ENCODE measurements at places on chromosomes 16 and 17. TPM values are rescaled to one million over a fixed set of nuclear protein-coding genes. Genes with fewer than 3 reads are reported as not detected.

The KRTAP2-3 gene
- total RNA-seq: not detected

The RASD1 gene
- not detected for total RNA-seq

- DNase-seq: no peak
These were observed 1241.8 kb upstream of the GOT2 start for GRCh38 chr16:59975953-59976352.

GRCh38 chr16:65769776-65770438, 596.6 kb upstream of the CDH5 start:
- DNase-seq: no peak

- no peak for DNase-seq
These were observed 8.7 kb downstream of the CLEC19A start for GRCh38 chr16:19294156-19294649.

DNA sequence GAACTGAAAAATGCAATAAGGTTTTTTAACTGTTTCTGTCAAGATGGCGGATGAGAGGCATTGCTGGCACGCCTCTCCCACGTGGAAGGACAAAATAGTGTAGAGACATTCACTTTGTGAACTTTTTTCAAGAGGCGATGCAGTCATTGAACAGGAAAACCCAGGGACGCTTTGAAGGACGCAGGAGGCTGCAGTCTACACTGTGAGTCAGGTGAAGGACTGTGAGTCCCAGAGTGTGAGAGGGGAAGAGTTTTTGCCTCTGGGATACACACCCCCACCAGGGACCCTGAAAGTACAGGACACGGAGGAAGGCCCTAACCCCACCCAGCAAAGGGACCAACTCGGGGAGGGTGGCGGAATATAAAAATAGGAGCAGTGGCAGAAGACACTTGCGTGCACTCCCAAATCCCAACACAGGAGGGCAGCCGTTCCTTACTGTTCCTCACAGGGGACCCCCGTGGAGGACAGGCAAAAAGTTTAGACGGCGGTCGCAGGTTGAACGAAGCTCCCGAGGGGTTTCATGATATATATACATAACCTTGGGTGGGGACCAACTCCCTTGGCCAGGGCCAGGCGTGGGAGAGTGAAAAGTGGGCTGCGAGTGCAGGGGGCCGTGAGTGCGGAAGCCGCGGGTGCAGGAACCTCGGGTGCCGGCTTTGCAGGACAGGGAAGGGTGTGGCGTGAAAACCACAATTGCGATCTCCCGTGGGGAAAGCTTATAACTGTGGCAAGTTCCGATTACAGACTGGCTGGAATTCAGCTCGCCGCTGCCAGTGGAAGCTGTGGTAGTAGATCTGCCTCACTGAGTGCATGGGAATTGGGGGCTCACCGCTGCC, 82.0 kb upstream of the ALOX12 start:
- no peak for DNase-seq

GRCh38 chr17:27529230-27529796, 73.1 kb downstream of the KSR1 start:
- DNase-seq: no peak
